ENCODE measurements at places on chromosomes 3 and 15.

DNA sequence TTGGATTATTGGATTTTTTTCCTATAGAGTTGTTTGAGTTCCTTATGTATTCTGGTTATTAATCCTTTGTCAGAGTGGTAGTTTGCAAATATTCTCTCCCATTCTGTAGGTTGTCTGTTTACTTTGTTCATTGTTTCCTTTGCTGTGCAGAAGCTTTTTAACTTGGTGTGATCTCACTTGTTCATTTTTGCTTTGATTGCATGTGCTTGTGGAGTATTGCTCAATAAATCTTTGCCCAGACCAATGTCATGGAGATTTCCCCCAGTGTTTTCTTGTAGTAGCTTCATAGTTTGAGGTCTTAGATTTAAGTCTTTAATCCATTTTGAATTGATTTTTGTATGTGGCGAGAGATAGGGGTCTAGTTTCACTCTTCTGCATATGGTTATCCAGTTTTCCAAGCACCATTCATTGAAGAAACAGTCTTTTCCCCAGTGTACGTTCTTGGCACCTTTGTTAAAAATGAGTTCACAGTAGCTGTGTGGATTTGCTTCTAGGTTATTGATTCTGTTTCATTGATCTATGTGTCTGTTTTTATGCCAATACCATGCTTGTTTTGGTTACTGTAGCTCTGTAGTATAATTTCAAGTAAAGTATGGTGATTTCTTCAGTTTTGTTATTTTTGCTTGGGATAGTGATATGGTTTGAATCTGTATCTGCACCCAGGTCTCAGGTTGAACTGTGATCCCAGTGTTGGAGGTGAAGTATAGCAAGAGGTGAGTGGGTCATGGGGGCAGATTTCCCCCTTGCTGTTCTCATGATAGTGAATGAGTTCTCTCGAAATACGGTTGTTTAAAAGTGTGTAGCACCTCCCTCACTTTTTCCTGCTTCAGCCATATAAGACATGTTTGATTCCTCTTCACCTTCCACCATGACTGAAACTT is 46.1 kb upstream of the TNFSF10 start:
- DNase-seq, result no peak

DNA sequence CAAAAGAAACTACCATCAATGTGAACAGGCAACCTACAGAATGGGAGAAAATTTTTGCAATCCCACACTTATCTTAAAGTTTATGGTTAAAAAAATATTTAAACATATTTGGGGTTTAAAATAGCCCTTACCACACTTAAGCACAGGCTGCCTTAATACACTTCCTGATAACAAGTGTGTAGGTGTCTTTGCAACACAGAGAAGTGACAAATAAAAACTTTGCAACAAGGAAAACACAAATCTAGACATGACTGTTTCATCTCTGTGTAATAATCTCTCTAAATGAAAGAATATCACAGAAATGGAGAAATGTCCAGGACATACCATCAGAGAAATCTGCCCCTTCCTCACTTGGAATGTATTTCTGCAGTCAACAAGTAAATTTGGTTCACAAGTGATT is 464.1 kb upstream of the ARHGEF26 start:
- no peak for DNase-seq

- DNase-seq, result no peak
Measured at GRCh38 chr3:59856934-59857460, 807.2 kb upstream of the CFAP20DC start.

- no peak for DNase-seq
Measured at GRCh38 chr3:96017556-96017955, 796.8 kb upstream of the EPHA6 start.

GRCh38 chr3:23481011-23481615 is 278.0 kb downstream of the UBE2E2 start:
- no peak for DNase-seq

DNA sequence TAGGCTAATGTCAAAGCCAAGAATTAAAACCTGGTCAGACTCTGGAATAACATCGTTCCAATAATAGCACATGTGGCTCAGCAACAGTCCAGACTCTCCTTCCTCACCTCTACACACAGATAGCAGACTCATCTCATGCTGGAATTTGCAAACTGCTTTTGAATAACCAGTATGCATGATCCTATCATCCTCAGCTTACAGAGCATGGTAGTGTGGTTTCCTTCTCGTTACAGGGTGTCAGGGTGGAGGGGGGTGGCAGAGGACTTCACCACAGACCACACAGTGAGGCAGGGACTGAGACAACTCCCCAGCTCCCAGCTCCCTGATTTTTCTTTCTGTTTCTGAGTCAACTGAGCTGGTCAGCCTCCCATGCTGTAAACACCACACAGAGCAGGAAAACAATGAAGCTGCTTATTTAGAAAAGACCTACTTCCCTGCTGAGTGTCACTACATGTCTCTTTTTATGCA is 101.6 kb downstream of the RPL22L1 start:
- no peak for DNase-seq

DNA sequence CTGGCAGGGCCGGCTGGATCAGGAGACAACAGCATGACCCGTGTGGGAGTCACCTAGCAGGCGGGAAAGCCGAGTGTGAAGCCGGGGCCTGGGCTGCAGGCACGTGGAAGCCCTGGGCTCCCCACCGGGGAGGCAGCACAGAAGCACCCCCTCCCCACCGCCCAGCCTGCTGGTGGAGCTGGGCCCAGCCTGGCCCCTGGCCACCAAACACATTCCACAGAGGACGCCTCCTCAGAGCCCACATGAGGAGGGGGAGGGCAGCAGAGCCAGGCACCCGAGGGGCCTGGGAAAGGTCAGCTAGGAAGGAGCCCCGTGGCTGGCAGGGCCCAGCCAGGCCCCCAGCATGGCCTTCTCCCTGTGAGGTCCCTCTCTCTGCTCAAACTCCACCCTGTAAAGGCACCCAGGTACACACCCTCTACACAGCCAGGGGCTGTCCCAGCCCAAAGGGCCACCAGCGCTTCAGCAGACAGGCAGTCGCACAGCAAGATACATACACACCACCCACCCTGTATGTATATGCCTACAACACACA is 4.5 kb downstream of the PLXNB1 start:
- DNase-seq, result no peak

- DNase-seq, result no peak
Measured at GRCh38 chr3:12308517-12308916, 19.6 kb downstream of the PPARG start.

GRCh38 chr3:43388175-43388574 is 101.8 kb downstream of the SNRK start:
- no peak for DNase-seq

DNA sequence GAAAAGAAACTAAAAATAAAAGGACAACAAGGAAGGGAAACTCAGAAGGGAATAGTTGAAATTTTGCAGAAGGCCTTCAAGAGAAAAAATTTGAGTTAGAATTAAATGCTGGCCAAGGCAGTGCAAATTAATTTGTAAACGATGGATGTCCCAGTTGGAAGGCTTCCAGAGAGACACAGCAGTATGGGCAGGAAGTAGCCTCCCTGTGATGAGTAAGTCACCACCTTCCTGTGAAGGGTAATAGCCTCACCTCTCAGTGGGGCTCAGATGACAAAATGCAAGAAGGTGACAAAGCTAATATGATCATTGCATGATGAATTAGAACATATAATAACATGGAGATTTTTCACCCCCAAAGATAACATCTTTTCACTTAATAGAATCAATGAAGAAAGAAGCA is 27.3 kb upstream of the TMCO5A start:
- no peak for DNase-seq

- DNase-seq, result no peak
Measured at GRCh38 chr3:4824926-4825325, 154.3 kb upstream of the BHLHE40 start.

DNA sequence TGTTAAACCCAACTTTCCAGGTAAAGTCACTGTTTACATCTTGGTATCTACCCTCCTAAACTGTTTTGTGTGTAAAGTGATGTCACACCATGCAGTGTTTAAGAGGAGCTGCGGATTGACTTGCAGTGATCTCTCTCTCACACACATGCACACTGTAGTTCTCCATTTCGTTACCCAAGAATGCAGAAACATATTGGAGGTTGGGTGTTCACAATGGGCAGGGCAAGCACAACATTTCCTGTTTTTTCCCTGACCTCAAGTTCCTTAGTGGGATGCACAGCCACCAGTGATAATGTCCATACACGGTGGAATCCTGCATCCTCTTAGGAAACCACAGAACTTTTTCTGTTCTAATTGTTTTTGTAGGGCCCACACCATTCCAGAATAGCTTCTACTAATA is 85.3 kb upstream of the CFAP20DC start:
- no peak for DNase-seq

DNA sequence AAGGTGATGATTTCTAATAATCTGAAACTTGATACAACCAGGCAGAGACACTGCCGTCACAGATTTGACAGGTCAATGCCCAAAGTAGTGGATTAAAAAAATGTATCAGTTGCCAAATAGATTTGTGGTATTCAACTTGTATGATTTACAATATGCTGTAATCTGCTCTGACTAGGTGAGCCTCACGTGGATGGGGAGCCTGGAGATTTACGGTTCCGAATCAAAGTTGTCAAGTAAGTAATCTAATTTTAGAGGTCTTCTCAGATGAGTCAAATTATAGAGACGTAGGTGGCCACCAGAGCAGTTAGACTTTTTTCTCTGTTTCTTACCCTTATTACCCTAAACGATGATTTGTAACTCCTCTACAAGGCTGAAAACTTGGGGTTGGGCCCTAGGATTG is 12.0 kb downstream of the DNAJB11 start:
- no peak for DNase-seq

DNA sequence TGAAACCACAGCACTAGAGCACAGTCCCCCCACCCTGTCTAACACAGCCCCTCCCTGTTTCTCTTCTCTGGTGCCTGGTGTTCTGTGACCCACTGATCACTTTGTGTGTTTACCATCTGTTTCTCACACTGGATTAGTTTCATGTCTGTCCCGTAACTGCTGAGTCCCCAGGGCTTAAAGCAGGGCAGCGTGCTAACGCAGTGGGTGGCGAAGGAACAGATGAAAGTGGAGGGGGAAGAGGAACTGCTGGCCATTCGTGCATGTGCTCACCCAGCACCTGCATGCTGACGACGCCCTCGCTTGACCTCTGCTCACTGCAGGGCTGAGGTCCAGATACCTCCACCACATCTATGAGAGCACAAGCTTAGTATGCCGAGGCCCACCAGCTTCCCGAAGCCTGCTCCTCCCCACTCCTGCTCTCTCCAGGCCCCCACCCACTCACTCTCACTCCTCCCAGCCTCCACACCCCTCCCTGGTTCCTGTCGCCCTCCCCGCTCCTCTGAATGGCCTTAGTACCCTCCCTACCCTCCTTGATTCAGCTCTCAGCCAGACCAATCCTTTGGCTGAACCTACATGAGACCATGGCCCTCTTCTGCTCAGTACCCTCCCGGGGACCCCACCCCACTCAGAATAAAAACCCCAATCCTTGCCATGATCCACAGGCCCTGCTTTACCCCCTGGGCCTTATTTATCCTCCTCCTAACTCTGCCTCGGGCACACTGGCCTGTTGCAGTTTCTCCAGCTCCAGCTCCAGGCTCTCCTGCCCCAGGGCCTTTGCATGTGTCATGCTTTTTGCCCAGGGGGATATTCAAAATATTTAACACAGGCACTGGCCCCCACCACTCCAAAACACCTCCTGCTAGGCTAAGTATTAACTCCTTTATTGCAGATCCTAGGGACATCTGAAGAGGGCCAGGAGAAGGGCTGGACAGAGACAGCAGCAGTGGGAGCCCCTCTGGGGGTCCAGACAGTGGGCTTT is 15.1 kb upstream of the IQSEC1 start:
- no peak for DNase-seq

- DNase-seq, result no peak
Measured at GRCh38 chr3:132001999-132002398, 32.8 kb downstream of the CPNE4 start.

DNA sequence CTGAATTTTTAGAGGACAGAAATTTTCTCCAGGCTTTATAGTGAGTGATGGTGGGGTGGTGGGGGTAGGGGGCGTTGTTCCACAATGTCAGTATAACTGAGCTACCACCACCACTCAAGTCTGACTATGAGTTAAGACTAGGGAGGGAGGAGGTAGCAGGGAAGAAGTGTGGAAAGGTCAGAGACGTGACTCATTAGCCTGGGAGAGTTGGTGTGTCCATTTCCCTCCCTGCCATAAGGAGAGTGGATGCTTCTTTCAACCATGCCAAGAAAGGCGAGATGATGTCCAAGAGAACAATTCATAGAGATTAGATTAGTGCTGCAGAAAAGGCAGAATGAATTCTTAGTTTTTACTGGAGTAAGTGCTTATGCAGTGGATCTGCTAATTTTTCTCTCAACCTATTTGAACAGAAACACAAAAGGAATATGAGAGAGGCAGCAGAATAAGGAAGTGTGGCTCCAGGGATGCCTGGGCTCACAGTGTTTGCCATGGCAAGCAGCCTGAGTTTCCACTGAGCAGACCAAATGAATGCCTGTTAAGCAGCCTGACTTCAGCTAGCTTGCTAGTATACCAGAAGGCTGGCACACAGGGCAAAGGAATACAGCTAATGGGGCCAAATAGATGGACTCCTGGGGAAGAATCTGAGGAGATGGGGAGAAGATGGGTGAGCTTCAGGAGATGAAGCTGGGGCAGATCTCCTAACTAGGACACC is 708.9 kb downstream of the NTRK3 start:
- no peak for DNase-seq

DNA sequence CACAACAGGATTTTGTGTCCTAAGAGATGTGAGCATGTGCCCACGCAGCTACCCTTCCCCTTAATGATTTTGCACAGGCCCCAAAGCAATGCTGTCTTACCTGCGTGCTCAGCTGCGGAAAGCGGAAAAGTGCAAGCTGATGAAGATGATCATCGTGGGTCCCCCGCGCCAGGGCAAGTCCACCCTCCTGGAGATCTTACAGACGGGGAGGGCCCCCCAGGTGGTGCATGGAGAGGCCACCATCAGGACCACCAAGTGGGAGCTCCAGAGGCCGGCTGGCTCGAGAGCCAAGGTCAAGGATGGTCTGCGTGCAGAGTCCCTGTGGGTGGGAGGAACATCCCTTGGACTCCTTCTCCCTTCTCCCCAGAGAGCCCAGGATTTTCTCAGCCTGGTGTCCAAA is 103.1 kb downstream of the LRRK1 start:
- peak; percentile 3 for DNase-seq

- DNase-seq, result no peak
Measured at GRCh38 chr3:173750095-173750494, 352.6 kb downstream of the NLGN1 start.

DNA sequence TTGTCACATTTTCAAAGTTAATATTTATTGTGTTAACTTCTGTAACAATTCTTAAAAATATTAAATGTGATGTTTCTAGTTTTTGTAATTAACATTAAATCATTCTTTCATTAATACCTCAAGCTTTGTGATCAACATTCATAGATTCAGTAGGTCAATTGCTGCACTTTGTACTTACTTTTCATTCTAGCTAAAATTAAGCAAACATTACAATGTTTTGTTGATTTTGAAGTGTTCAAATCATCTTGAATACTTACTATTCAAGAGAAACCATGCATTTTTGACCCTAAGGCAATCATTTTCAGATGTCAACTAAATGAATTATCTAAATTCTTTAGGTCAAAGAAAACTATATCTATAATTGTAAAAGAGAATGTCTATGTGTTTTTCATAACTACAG is 933.1 kb downstream of the NAALADL2 start:
- no peak for DNase-seq

DNA sequence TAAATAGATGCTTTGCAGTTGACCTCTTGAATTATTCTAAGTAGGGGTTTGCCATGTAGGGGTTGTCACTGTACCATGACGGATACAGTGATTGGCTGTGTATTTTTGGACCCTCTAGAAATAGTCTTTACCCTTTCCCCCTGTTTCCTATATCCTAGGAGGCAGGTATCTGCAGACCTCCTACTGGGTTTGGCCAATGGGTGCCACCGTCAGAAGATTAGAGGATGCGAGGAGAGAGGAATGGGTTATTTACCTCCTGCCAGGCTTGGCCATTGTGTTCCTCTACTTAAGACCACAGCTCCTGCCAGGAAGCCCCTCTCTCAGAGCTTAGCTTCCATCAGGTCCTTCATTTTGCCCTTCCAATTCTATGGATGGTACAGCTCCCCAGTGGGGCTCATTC is 40.2 kb upstream of the CLRN1 start:
- DNase-seq, result no peak

All from stimulated activated CD8-positive, alpha-beta memory T cell treated with anti-CD3 and anti-CD28 coated beads, Interleukin-4, amount 100 ng/mL, for 48 hours (primary cell).